ENCODE measurements at places on chromosomes 16 and 17. TPM values are rescaled to one million over a fixed set of nuclear protein-coding genes. Genes with fewer than 3 reads are reported as not detected.

DNA sequence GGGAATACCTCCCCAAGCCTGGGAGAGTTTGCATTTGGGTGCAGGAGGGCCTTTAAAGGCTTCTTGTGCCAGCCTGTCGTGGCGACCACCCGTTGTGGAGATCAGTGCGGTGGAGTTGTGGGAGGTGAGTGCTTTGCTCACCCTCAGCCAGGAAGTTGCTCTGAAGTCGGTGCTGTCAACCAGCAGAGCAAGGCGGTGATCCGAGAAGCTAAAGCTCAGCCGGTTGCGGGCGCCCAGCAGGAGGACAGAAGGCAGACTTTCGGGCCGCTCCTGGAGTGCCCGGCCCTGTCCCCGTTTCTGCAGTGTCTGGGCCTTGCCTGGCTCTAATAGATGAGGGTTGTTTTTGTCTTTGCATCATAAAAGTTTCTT lies 1.4 kb downstream of the UBE2I start:
- no peak for DNase-seq
- no peaks in the 10 kb centered on the region for H3K4me1 ChIP-seq
- peak overlapping the region; percentile 100 for H3K27ac ChIP-seq
- H3K4me3 ChIP-seq: peak overlapping the region; percentile 73

- peaks cover 20% of the 10 kb centered on the region for H3K4me1 ChIP-seq
- no peaks in the 10 kb centered on the region for H3K36me3 ChIP-seq
- no peak overlapping the region for H3K27ac ChIP-seq
- no peak for DNase-seq
Observed at GRCh38 chr17:21378553-21378952, 2.4 kb downstream of the KCNJ12 start.

DNA sequence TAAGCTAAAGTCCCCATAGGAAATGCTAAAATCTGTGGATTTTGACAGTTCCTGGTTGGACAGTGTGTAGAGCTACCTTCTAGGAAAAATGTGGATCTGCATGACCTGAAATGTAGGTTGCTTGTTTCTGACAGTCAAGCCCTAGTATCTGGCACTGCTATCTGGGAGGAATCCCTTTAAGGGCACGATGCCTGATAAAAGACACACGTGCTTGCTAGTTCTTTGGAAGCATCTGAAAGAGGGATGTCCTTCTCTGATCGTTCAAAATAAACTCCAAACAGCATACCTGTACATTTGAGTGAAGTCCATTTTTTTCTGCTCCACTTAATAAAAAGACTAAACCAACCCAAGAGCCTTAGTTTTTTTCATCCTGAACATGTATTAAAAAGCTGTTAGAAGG lies 101.3 kb downstream of the CDK5R1 start:
- no peak for DNase-seq
- H3K27me3 ChIP-seq: no peaks in the 10 kb centered on the region
- no peak overlapping the region for H3K27ac ChIP-seq
- H3K4me3 ChIP-seq: no peak overlapping the region
- no peaks in the 10 kb centered on the region for H3K4me1 ChIP-seq

GRCh38 chr17:67544364-67544955 lies 167.4 kb downstream of the PITPNC1 start:
- no peaks in the 10 kb centered on the region for H3K36me3 ChIP-seq
- H3K4me1 ChIP-seq: no peaks in the 10 kb centered on the region
- DNase-seq: no peak
- H3K27ac ChIP-seq: no peak overlapping the region
- no peaks in the 10 kb centered on the region for H3K27me3 ChIP-seq

DNA sequence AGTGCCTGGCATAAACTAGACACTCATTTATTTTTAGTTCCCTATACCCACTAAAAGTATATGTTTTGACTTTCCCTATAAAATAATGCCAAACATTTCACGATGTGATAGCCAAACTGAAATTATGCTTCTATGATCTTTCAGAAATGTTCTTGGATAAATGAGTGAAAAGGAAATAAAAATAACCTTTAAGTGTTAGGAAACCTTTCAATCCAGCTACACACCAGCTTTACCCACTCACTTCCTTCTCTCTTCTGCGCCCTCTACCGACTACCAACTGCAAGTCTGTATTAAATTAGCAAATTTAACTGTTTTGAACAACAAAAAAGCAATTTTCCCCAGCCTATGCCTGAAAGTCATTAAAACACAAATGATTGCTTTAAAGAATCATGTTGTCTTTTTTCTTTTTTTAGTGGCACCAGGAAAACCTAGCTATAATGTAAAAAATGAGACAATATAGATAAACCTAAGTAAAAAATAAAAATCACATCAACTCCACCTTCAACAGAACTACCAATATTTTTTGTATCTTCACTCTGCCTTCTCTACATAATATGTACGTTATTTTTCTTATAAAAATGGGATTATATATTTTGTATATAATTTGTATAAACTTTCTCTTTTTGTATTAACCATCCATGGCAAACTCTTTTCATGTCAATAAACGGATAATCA lies 13.2 kb upstream of the TMEM100 start:
- H3K4me3 ChIP-seq: no peak overlapping the region
- H3K27ac ChIP-seq: no peak overlapping the region
- no peaks in the 10 kb centered on the region for H3K36me3 ChIP-seq

GRCh38 chr17:27807567-27808470 lies 7.5 kb upstream of the NOS2 start:
- H3K4me3 ChIP-seq: no peak overlapping the region
- H3K36me3 ChIP-seq: no peaks in the 10 kb centered on the region
- DNase-seq: no peak

DNA sequence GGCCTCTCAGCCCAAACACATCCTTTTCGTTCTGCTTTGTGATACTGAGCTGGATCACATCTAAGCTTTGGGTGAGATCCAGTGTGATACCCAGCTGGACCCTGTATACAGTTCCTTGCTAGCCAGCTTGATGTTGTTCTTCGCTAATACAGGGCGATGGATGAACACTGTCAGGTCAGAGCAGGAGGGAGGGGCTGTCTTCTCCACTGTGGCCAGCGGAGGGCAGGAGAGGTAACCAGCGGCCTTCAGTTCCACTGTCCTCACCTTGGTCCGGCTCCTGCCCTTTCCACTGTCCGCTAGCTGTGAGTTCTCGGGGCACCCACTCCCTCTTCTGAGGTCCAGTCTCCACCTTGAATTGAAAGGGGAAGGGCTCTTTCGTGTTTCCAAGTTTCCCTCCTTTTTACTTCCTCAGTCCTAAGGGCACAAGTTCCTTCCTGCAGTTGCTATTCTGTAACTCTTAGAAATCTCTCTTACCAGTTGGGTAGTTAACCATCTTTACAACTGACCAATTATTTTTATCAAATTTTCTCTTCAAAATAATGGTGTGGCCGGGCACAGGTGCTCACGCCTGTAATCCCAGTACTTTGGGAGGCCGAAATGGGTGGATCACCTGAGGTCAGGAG lies 3.0 kb upstream of the ZNF213 start:
- no peak overlapping the region for H3K4me3 ChIP-seq
- no peak overlapping the region for H3K27ac ChIP-seq
- H3K27me3 ChIP-seq: no peaks in the 10 kb centered on the region
- no peak for DNase-seq
- no peaks in the 10 kb centered on the region for H3K36me3 ChIP-seq
- no peaks in the 10 kb centered on the region for H3K4me1 ChIP-seq

- DNase-seq: no peak
- H3K27ac ChIP-seq: peak overlapping the region; percentile 90
- H3K4me1 ChIP-seq: no peaks in the 10 kb centered on the region
- no peaks in the 10 kb centered on the region for H3K27me3 ChIP-seq
Observed at GRCh38 chr17:68205808-68206720, 41.8 kb upstream of the AMZ2 start.

GRCh38 chr17:16430650-16431049 lies 15.3 kb downstream of the TRPV2 start:
- no peak overlapping the region for H3K27ac ChIP-seq
- H3K4me3 ChIP-seq: no peak overlapping the region
- no peaks in the 10 kb centered on the region for H3K27me3 ChIP-seq
- H3K4me1 ChIP-seq: no peaks in the 10 kb centered on the region
- H3K36me3 ChIP-seq: no peaks in the 10 kb centered on the region

DNA sequence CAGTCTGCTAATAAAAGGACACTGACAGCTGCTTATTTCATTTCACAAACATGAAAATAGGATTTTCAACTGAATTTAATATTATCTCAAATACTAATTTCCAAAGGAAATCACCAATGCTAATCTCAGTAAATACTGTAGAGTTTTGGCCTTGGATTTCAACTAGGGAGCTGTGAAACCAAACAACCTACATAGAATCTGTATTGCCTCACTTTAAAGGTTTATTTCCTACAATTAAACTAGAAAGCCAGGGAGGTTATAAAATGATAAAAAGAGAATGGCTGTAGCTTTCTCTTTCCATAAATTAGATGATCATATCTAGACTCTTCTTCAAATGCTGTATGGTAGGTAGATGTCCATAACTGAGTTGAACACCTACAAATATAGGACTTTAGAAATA lies 82.8 kb downstream of the SKAP1 start:
- H3K27me3 ChIP-seq: no peaks in the 10 kb centered on the region
- H3K4me3 ChIP-seq: no peak overlapping the region
- no peak overlapping the region for H3K27ac ChIP-seq
- no peaks in the 10 kb centered on the region for H3K4me1 ChIP-seq

DNA sequence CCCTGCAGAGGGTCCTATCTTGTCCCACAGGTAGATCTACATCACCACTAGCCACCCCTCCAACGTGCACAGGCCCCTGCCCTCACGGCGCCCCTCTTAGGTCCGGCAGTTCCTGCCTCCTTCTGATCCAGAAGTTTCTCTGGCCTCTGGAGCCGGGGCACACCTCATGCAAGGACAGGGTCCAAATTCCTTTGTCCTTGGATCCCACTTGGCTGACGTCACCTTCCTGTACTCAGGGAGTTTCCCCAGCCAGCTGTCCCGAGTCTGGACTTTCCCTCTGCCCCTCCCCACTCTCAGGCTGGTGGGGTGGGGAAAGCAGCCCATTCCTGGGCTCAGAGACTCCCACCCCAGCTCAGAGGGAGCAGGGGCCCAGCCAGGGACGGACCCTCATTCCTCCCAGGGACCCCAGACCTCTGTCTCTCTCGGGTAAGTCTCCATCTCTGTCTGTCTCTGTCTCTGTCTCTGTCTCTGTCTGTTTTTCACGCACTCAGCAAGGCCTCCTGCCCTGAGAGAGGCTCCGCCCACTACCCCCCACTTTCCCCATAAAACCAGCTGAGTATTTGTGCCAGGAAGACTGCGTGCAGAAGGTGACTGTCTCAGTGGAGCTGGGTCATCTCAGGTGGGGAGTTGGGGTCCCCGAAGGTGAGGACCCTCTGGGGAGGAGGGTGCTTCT lies at the start of gene IL32:
IL32 (plus strand) TSS at position 572 of the 673 bp plus-strand sequence. CDS start 172 bp downstream, outside the sequence.
- peak; percentile 53 for DNase-seq
- no peaks in the 10 kb centered on the region for H3K27me3 ChIP-seq
- peak within 1 kb of the TSS; percentile 15 for H3K27ac ChIP-seq
- no peaks in the 10 kb centered on the region for H3K36me3 ChIP-seq
- H3K4me1 ChIP-seq: no peaks in the 10 kb centered on the region

GRCh38 chr17:79952901-79953300 lies 82.8 kb downstream of the TBC1D16 start:
- no peaks in the 10 kb centered on the region for H3K27me3 ChIP-seq
- DNase-seq: peak; percentile 4
- H3K4me1 ChIP-seq: peaks cover 10% of the 10 kb centered on the region
- no peaks in the 10 kb centered on the region for H3K36me3 ChIP-seq

DNA sequence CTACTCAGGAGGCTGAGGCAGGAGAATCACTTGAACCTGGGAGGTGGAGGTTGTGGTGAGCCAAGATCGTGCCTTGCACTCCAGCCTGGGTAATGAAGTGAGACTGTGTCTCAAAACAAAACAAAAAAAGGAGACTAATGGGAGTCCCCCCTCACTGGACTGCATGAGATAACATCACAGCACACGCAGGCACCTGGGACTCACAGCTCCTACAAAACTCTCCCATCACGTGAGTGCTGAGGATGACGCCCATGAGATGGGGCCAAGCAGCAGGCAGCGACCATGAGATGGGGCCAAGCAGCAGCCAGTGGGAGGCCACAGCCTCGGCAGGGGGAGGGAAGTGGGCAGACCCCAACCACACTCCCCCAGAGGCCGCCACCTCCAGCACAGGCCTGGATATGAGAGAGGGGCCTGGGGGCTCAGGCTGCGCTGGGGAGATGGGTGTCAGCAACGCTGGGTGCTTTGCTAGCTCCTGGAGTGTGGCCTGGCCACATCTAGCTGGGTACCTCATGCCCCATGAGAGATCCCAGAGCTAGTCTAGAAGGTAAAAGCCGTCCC lies 15.4 kb downstream of the DNAAF8 start:
- H3K27me3 ChIP-seq: no peaks in the 10 kb centered on the region
- no peak overlapping the region for H3K4me3 ChIP-seq
- no peak overlapping the region for H3K27ac ChIP-seq
- DNase-seq: no peak
- peaks cover 8% of the 10 kb centered on the region for H3K4me1 ChIP-seq

DNA sequence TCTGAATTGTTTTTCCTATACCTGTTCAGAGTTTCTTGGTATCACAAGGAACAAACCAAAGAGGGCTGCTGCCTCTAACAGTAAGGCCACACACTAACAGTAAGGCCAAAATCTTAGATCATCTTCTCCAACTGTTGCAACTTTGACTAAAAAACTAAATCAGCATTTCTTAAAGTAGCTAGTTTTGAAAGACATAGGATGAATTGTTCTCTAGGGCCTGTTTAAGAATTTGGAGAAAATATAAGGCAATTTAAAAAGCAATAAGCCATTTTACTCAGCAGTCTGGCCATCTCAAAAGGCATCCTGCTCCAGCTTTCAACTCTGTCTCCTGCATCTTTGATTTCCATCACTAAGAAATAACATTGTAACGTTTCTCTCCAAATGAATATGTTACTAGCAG lies 105.0 kb upstream of the MON1B start:
- DNase-seq: no peak
- no peaks in the 10 kb centered on the region for H3K27me3 ChIP-seq
- H3K4me1 ChIP-seq: no peaks in the 10 kb centered on the region
- H3K27ac ChIP-seq: no peak overlapping the region
- no peak overlapping the region for H3K4me3 ChIP-seq
- H3K36me3 ChIP-seq: no peaks in the 10 kb centered on the region

GRCh38 chr16:20803192-20803560 lies 3.1 kb downstream of the ERI2 start:
- no peak overlapping the region for H3K27ac ChIP-seq
- H3K4me3 ChIP-seq: no peak overlapping the region
- no peaks in the 10 kb centered on the region for H3K4me1 ChIP-seq
- no peaks in the 10 kb centered on the region for H3K27me3 ChIP-seq
- no peak for DNase-seq
- H3K36me3 ChIP-seq: no peaks in the 10 kb centered on the region

DNA sequence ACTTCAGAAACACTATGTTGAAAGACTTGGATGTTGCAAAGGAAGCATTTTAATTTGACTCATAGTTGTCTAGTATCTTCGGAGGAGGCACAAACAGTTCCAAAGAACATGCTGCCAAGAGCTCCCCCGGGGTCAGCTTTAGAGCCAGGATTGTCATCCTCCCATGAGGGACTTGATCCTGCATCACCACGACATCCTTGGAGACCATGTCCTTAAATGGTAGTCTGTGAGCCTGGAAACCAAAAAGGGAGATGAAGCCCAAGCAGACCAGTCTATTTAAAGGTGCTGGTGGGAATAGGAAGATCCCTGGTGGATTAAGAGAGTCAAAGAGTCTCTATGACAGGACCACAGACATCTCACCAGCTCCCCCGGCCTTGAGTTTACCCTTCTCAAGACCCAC lies 33.3 kb upstream of the DYNLRB2 start:
- no peaks in the 10 kb centered on the region for H3K36me3 ChIP-seq
- no peak overlapping the region for H3K27ac ChIP-seq
- peak; percentile 25 for DNase-seq
- no peak overlapping the region for H3K4me3 ChIP-seq
- no peaks in the 10 kb centered on the region for H3K4me1 ChIP-seq
- no peaks in the 10 kb centered on the region for H3K27me3 ChIP-seq

Gene PPP1R1B
- 22.0 TPM for total RNA-seq

Gene SLFN14
- total RNA-seq: not detected

Gene SLC13A2
- not detected for total RNA-seq

Gene CLDN9
- 0.21 TPM for total RNA-seq

Gene MYH11
- total RNA-seq: 521 TPM

Gene GLP2R
- total RNA-seq: under 0.01 TPM

Gene OXLD1
- total RNA-seq: 3.2 TPM

Gene TMEM186
- 7.9 TPM for total RNA-seq

Gene CD79B
- 4.2 TPM for total RNA-seq

Gene TEX19
- total RNA-seq: not detected

Data from uterus (tissue), 4 donors.